Choroid plexus epithelial cell (primary cell): ENCODE measurements at places on chromosomes 12 and 14.
A peak's percentile ranks its signal among the peaks of the same experiment; 100 is the strongest.

GRCh38 chr14:75609606-75610475, 31.4 kb downstream of the FLVCR2 start:
- peak; percentile 89 for DNase-seq

DNA sequence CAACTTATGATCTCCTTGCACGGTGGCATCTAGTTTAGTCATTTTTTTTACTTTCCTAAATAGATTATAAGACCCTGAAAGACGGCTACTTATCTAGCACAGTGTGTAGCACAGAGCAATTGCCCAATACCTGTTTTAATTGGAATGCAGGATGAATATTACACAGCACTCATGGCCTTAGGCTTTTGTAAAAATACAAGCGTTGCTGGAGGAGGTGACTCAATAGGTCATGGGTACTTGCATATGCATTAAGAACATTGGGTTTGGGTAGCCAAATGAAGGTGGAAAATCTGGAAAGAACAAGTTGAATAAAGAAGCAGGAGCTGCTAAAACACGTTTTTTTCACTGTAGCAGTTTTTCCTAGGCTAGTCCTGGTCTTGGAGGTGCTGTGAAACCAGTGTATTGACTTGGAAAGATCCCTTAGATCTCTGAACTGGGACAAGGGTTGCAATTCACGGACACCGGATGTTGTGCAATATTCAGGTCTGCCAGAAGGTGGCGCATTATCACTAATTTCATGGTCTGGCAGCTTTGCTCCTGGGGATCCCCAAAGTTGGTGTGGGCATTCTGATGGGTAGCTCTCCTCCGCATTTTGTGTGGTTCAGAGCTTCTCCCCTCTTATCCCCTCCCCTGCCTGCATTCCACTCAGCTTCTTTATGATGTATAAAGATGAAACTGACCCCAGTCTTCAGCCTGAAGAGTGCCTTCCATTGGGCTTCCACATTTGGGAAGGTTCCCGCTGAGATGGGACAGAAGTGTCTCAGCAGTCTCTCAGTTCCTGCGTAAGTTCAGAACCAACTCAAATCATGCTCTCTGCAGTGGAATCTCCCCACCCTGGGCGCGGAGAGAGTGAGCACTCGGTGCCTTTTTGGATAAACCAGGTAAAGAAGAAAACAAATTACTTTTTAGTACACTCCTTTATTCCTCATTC, 278.3 kb downstream of the NRXN3 start:
- peak; percentile 38 for DNase-seq

DNA sequence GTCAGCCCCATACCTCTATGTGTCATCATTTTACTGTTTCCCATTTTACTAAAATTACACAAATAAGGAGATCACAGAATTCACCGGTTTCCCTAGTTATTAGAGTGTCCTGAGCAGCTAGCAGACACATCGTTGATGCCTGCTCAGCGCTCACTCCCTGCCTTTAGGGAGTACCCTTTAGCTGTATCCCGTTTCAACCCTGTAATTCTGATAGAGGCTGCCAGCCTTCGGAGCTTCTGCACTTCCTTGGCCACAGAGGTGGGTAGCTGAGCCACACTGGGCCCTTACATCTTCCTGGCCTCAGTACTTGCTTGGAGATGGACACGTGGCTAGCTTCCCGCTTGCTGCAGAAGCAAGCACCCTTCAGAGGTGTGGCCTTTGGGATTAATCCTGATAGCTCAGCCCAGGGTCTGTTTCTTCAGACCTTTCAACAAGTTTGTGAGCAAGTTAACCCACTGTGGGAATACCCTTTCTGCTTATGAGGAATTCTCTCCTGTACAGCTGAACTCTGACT, 14.3 kb upstream of the FBXW8 start:
- DNase-seq = no peak

DNA sequence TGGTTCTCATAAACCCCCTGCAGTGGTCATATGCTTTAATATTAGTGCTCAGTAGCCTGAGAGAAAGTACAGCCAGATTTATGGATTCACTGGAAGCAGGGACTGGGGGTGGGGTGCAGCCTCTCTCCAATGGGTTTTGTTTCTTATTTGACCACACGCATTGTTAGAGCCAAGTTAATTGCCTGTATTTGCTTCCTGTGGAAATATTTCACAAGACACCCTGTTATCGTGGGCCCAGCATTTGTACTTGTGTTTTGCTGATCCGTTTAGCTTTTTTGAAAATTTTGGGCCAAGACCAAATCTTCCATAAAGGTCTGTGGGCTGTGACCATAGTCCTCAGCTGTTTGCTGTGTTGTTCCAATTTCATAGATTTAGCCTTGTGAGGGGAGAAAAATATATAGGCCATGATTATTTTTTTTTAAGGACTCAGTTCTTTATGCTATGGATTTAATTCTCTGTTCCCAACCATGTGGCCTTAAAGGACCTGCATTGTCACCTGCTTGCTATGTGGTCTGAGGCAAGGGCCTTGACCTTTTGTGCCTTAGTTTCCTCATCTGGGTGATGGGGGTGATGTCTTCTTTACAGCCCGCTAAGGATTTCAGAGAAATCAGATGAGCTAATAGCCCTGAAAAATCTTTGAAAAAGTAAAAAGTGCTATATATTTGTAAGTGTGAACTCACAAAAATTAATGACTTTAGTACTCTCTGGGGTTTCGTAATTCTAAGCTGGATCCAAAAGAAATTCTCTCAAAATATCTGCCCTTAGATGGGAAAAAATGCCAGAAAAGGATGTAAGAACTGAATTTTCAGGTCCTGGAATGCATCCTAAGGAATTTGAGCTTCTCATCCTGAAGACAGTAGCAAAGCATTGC, 370.2 kb downstream of the DPF3 start:
- DNase-seq = peak; percentile 50

DNA sequence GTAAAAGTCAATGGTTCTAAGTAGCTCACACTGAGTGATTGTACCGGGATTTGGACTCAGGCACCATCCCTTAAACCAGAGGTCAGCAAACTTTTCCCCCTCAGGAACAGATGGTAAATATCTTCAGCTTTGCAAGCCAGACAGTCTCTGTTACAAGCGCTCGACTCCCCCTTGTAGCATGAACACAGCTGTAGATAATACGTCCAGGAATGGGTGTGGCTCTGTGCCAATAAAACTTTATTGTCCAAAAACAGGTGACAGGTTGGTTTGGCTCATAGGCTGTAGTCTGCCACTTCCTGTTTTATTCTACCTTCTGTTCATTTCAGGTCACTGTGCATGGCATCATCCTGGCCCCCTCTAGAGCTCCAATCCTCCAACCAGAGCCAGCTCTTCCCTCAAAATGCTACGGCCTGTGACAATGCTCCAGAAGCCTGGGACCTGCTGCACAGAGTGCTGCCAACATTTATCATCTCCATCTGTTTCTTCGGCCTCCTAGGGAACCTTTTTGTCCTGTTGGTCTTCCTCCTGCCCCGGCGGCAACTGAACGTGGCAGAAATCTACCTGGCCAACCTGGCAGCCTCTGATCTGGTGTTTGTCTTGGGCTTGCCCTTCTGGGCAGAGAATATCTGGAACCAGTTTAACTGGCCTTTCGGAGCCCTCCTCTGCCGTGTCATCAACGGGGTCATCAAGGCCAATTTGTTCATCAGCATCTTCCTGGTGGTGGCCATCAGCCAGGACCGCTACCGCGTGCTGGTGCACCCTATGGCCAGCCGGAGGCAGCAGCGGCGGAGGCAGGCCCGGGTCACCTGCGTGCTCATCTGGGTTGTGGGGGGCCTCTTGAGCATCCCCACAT, 7.6 kb downstream of the BDKRB1 start:
- DNase-seq = no peak

- DNase-seq = no peak
Measured at GRCh38 chr12:6303071-6303470, 7.4 kb upstream of the PLEKHG6 start.

- peak; percentile 79 for DNase-seq
Measured at GRCh38 chr12:122830517-122831214, 4.6 kb upstream of the HIP1R start.

GRCh38 chr12:106305376-106305775, 2.8 kb downstream of the TCP11L2 start:
- no peak for DNase-seq

DNA sequence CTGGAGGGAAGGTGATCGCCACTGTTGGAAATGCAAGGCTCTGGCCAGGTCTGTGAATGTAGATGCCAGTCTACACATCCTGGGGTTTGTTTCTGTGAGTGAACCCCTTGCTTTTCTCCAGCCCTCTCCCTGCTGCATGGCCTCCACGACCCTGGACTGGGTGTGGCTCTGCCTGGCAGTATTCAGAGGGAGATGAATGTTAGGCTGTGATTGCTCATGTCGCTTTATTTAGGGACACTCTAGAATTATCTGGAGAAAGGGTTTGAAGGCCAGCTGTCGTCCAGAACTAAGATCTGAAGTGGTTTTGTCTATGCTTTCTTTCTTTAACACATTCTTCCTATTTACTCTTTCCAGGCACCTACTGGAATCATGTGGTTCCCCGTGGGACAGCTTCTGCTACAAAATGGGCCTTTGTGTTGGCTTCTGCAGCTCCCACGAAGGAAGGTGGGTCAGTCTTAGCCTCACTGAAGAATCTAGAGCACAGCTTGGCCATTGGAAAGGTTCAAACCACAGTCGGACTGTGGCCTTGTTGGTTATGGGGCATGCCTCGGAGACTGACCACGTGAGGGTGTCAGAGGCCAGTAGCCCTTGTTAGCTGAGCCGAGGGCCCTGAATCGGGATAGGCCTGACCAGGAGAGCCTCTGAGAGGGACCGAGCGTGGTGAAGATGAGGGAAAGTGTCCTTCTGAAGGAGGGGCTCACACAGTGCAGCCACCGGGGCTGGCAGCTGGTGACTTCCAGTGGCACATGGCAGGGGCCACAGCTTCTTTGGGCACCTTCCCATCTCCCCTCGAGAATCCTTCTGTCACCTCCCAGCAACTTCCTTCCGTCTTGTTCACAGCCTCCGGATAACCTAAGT, 59.1 kb downstream of the ANKRD9 start:
- DNase-seq = no peak

DNA sequence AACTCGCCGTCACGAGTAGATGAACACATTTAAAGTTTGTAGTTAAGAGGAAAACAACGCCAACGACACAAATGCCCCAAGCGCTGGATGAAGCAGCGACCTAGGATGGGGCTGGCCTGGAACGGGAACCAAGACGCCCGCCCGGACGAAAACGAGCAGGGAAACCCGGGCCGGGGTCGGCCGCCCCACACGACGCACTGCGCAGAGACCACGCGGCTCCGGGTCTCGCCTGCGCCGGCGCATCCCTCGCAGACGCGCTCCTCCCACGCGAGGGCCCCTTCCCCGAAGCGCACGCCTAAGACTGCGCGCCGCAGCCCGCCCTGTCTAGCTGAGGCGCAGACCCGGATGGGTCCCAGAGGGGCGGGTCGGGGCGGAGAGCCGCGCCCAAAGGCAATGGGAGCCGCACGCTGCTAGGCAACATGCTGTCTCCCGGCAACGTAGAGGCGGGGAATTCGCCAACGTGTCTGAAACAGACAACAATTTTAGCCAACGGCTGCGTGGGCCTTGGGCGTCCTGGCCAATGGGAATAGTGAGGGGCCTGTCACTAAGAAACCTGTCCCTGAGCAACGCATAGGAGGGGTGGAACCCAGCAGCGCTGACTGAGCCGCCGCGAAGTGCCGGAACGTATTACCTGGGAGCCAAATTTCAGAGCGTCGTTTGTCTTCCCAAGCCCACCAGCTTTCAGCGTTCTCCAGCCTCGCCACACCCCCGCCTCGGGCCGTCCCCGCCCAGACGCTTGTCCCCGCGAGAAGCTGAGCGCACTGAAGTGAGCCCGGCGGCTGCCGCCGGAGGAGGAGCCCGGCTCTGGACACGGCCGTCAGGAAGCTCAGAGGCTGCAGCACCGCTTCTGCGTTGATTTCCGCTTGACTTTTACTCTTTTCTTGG, 21.0 kb upstream of the CHFR start:
- DNase-seq = peak; percentile 99

DNA sequence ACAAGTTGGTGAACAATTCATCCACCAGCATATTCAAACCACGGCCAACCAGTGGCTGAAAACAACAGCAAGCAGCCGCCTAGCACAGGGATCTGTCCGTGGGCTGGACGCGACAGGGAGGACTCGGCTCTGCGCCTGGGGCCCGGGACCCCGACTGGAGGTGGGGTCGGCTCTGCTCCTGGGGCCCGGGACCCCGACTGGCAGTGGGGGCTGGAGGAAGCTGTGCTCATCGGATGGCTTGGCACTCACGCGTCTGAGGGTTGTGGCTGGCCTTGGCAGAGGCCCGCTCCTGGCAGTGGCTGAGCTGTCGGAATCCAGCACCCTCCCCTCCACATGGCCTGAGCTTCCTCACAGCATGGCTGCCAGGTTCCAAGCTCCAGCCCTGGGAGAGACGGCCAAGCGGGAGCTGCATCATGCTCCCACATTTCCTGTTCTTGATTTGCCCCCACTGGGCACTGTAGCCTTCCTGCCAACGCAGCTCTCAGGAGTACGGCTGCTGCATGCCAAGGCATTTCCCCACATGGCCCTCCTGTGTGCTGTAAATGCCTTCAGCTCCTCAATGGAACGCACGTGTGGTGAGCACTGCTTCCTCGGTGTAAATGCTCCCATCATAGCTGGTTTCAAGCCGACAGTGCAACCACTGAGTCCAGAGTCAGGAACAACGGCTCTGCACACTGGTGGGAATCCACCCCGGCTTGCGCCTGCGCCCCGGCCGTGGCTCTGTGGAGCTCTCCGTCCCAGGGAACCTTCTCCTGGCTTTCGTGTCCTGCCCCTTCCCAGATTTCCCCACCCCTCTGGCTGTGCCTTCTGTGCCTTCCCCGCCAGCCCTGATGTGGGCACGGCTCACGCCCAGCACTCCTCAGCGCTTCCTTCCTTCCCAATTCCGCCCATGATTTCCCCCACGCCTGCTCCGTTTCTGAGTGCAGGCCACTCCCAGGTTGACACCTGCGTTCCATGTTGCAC, 7.3 kb upstream of the GALNT9 start:
- DNase-seq = no peak

DNA sequence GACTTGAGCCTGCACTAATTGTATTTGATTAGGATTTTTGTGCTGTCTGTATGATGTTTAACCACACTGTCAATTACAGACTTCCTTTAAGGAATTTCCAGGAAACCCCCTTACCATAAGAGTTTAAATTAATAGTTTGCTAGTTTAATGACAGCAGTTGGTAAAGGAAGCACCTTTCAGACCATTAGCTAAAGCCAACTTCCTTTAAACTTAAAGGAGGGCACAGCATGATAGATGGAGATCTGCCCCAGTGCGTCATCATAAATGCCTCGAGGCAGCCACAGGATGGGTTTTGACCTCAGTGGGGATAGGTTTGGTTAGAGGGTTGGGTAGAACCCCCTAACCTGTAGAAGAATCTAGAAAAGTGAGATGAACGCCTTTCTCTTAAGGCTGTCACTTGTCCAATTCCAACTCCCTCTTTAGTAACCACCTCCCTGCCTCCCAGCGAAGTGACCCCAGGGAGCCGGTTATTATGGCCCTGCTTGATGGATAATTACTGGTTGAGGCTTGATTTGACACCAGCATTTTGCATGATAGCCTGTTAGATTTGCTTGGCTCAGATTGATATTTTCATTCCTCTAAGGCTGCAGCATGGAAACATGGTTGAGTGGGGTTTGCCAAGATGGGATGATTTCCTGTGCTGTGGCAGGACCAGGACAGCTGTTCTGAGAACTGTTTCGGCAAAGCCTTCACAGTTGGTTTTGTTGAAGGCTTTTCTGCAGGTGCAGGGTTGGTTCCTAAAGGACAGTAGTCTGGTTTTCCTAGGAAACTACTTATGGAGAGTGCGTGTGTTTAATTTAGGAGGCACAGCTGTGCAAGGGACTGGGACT, 62.7 kb downstream of the CHST11 start:
- no peak for DNase-seq
